ENCODE measurements at places on chromosomes 12 and 14. TPM values are rescaled to one million over a fixed set of nuclear protein-coding genes. Genes with fewer than 3 reads are reported as not detected.

The CCDC38 gene
- total RNA-seq: not detected

The TBX3 gene
- 5.2 TPM for total RNA-seq

The ACSS3 gene
- 6.4 TPM for total RNA-seq

The EPYC gene
- not detected for total RNA-seq

The ANKS1B gene
- total RNA-seq: not detected

The C3AR1 gene
- not detected for total RNA-seq

The GARIN6 gene
- total RNA-seq: not detected

The GALNT9 gene
- not detected for total RNA-seq

The CLEC12A gene
- not detected for total RNA-seq

The TGM1 gene
- 19.3 TPM for total RNA-seq

The AKAP6 gene
- total RNA-seq: 2.5 TPM

The ARMH4 gene
- total RNA-seq: 0.04 TPM

The SLC38A6 gene
- total RNA-seq: 10.1 TPM

The C12orf60 gene
- total RNA-seq: 2.7 TPM

The TMPRSS12 gene
- total RNA-seq: not detected

The ACRBP gene
- 0.16 TPM for total RNA-seq

The KRT77 gene
- total RNA-seq: not detected

The TMCC3 gene
- 12.7 TPM for total RNA-seq

The LIN52 gene
- 4.8 TPM for total RNA-seq

The LHX5 gene
- total RNA-seq: 1.2 TPM

The LRTM2 gene
- total RNA-seq: not detected

The TAS2R42 gene
- not detected for total RNA-seq

The TAS2R20 gene
- total RNA-seq: 0.08 TPM

The METAP2 gene
- 91.0 TPM for total RNA-seq

The CDH24 gene
- total RNA-seq: 6.0 TPM

The PRPH gene
- 0.16 TPM for total RNA-seq

The DDX55 gene
- total RNA-seq: 10.0 TPM

The BBOF1 gene
- total RNA-seq: 0.47 TPM

The KCNJ8 gene
- total RNA-seq: not detected

The MSRB3 gene
- 8.3 TPM for total RNA-seq

The SSPN gene
- 0.57 TPM for total RNA-seq

The SCNN1A gene
- total RNA-seq: 7.7 TPM

The RHEBL1 gene
- 3.9 TPM for total RNA-seq

The PLXNC1 gene
- total RNA-seq: under 0.01 TPM

The NAV3 gene
- total RNA-seq: 28.6 TPM

The TMEM119 gene
- 0.49 TPM for total RNA-seq

The GLT8D2 gene
- 15.4 TPM for total RNA-seq

The ADAMTS20 gene
- total RNA-seq: not detected

The PSMC6 gene
- 90.9 TPM for total RNA-seq

Measured in hair follicular keratinocyte (primary cell).